ENCODE measurements at places on chromosomes 13 and 19.

GRCh38 chr19:7926727-7927604 lies 1.0 kb upstream of the CTXN1 start:
- no peak for DNase-seq

DNA sequence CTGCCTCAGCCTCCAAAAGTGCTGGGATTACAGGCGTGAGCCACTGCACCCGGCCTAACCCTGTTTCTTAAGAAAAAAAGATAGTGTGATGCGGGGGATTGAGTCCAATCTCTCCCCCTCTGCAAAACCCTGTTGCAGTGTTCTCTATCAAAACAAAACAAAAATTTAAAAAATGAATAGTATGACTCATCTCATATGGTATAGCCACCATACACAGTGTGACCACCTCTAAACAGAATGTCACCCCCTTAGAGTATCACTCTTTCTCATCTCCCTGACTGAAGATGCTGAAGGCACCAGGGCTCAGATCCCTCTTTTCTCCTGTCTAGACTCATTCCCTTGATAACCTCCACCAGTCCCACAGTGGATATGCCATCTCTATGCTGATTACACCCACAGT lies 6.8 kb upstream of the ERF start:
- DNase-seq, result no peak

DNA sequence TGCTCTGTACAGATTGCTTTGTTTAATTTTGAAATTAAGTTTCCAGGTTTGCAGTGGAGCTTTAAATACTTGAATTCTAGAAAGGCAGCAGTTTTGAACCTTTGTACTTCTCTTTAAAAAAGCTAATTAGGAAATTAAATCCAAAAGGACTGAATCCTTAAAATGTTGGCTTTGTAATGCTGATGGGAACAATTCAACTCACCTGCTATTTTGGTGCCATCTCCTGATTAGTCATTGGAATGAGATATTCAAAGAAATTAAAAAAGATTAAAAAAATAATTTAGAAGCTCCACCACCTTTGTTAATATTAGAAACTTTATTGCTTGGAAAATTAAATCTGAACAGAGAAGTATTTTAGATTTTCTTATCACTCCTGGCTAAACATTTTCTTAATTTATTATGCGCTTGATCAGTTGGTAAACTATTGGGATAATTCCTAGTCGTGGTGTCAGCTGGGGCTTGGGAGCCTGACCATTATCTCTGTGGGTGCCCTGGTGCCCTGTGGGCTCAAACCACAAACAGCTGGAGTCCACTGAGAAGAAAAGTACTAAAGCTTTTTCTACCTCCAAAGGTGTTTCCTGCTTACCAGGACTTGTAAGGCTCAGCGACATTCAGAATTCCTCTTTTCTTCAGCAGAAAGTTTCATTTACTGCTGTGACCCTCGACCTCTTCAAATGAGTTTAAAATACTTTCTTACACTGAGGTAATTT lies 540.4 kb downstream of the DIAPH3 start:
- DNase-seq, result no peak

- DNase-seq, result no peak
These were observed 113.0 kb downstream of the ATP11A start for GRCh38 chr13:112802802-112803195.

GRCh38 chr13:84994582-84994981 lies 804.6 kb downstream of the SLITRK6 start:
- DNase-seq, result no peak

GRCh38 chr13:50149932-50150331 lies 134.7 kb downstream of the KCNRG start:
- DNase-seq, result no peak

DNA sequence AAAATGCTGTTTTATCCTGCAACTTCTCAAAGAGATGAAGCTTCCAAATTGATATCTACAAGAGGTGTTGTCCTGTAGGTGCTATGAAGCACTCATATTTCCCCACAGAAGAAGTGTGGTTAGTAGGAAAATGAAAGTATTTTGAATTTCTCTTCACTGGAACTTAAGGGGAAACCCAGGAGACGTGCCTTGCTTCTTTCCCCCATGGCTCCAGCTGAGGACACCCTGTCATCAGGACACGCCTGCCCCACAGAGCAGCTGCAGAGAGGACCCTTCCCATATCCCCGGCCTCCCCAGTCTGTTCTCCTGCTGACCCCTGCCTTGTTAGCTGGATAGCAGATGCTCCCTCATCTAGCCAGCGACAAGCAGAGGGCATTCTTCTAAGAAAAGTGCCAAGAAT lies 371.3 kb downstream of the COG6 start:
- DNase-seq, result no peak

GRCh38 chr19:23526302-23526701 lies 131.0 kb upstream of the ZNF91 start:
- DNase-seq, result no peak

DNA sequence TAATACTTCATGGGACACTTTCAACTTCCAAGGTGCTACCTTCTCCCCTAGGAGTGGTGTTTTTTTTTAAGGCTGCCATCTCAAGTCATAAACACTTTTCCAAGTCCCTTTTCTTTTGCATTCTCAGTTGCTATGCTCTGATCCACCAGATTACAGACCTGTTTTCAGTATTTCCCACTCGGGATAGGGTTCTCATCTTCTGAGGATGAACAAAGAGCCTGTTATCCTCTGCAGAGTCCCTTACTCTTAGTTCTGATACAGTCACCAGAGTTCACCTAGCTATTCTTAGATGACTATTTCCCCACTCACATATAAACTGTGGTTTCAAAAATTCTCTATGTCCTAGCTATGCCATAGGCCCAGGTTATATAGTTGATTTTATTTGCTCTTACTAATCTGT lies 15.9 kb downstream of the ZDHHC20 start:
- DNase-seq, result no peak

GRCh38 chr19:9645472-9645871 lies 24.4 kb upstream of the ZNF561 start:
- DNase-seq, result no peak

GRCh38 chr13:51260154-51260553 lies 38.0 kb downstream of the FAM124A start:
- no peak for DNase-seq

GRCh38 chr13:113205428-113205931 lies 3.0 kb downstream of the PCID2 start:
- DNase-seq, result no peak

DNA sequence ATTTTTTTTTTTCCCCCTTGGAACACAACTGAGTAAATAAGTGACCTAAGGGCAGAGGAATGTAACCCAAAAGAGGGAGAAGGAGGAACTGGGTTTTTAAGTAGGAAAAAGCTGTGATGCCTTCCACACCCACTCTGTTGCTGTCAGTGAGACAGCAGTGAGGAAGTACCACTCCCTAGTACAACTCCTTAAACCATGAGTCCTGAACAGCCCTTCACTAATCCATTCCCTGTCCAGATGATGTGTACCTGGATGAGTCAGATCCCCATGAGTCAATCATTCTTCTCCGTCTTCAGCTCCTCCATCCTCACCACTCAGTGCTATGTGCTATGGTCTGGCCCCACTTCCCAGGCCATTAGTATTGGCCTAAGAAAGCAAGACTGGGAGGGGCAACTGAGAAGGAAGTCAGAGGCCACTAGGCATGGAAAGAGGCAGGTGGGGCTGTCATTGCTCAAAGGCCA lies 12.9 kb upstream of the CXCL17 start:
- no peak for DNase-seq

- no peak for DNase-seq
These were observed 72.1 kb downstream of the KLF12 start for GRCh38 chr13:74061926-74062595.

- DNase-seq, result peak; percentile 61
These were observed 2.3 kb upstream of the STRN4 start for GRCh38 chr19:46748325-46749109.

DNA sequence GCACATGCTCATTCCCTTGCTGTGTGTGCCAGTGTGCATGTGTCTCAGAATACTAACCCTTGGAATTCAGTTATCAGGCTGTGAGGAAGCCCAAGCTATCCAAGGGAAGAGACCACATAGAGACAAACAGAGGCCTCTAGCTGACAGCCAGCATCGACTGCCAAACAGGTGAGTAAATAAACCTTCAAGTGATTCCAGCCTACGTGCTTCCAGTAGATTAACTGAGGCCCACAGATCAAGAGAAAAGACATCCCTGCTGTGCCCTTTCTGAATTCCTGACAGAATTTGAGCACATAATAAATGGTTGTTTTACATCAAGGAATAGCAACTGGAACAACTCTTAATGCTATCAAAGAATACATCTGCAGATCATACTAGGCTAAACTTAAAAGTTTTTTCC lies 17.5 kb downstream of the ZC3H13 start:
- DNase-seq, result no peak

DNA sequence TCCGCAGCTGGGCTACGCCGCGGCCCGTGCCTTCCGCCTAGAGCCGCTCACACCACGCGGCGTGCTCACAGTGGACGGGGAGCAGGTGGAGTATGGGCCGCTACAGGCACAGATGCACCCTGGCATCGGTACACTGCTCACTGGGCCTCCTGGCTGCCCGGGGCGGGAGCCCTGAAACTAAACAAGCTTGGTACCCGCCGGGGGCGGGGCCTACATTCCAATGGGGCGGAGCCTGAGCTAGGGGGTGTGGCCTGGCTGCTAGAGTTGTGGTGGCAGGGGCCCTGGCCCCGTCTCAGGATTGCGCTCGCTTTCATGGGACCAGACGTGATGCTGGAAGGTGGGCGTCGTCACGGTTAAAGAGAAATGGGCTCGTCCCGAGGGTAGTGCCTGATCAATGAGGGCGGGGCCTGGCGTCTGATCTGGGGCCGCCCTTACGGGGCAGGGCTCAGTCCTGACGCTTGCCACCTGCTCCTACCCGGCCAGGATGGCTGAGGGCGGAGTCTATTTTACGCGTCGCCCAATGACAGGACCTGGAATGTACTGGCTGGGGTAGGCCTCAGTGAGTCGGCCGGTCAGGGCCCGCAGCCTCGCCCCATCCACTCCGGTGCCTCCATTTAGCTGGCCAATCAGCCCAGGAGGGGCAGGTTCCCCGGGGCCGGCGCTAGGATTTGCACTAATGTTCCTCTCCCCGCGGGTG lies 7.4 kb downstream of the DBP start:
- no peak for DNase-seq

DNA sequence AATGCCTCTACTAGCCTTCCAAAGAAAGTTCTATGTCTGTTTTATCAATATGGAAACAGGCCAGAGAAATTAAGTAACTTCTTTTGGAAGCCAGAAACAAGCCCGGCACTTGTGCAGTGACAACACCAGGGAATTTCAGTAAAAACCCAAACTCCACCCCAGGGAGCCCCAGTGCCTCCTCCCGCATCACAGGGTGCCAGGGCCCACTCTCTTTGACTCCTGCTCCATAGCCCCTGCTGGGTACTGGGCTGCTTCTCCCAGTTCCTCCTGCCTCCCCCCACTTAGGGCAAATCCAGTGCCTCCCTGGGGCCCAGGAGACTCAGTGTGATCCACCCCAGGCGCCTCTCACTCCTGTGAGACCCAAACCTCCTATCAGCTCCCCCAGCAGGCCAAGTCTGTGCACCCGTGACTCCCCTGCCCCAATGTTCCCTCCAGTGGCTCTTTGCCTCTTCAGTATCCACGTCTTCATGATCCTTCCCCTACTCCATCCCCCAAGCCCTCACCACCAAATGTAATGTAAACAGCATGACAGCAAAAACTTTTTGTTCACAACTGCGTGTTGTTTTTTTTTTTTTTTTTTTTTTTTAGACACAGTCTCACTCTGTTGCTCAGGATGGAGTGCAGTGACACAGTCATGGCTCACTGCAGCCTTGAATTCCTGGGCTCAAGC lies 2.3 kb upstream of the FFAR3 start:
- no peak for DNase-seq

DNA sequence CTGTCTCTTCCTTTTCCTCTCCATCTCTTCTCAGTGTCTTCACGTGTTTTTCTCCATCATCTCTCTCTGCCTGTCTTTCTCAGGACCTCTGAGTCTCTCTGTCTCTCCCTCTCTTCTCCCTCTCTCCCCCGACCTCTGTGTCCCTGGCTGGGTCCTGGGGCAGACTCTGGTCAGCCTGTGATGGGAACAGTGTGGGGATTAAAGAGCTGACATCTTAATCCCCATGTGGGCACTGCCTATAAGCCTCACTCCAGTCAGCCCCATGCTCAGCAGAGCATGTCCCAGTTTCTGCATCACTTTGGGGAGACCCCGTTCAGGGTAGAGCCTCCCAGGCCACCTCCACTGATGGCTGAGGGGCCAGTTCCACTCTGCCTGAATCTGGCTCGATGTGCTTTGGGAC lies 16.2 kb downstream of the EGLN2 start:
- DNase-seq, result no peak

GRCh38 chr19:42563352-42564210 lies 31.1 kb downstream of the CEACAM8 start:
- DNase-seq, result no peak

DNA sequence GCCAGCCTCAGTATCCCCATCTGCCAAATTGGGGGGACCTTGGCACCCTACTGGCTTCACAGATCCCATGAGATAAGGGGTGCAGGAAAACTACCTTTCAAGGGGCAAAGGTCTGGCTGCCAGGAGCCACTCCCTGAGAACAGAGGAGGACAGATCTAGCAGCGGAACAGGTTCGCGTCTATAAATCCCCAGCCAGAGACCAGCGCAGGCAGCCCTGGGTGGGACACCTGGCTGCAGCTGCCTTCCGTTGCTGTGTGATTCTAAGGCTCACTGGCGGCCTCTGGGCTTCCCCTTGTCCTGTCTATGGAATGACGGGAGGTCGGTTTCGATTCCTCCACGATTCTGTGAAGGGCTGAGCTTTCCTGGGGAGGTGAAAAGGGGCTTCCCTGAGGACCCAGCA lies 7.3 kb downstream of the RELB start:
- DNase-seq, result no peak

DNA sequence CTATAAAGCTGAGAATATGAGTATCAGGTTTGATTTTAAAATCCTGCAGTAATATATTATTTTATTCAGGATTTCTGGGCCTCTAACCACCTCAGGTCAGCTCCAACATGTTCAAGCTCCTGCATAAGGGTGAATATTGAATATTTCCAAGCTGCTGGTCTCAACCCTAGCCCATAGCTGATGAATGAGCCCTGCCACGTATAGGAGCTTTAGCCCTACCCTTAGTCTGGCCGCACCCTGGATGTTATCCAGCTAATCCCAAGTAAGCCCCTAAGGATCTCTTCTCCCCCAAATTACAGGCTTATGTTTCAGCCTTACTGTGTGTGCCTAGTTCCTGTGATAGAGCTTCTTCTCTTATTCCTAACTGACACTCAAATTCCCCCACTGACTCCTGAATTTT lies 240.6 kb downstream of the KCTD12 start:
- no peak for DNase-seq

- DNase-seq, result no peak
These were observed 38.9 kb downstream of the ALOX5AP start for GRCh38 chr13:30774214-30774730.

DNA sequence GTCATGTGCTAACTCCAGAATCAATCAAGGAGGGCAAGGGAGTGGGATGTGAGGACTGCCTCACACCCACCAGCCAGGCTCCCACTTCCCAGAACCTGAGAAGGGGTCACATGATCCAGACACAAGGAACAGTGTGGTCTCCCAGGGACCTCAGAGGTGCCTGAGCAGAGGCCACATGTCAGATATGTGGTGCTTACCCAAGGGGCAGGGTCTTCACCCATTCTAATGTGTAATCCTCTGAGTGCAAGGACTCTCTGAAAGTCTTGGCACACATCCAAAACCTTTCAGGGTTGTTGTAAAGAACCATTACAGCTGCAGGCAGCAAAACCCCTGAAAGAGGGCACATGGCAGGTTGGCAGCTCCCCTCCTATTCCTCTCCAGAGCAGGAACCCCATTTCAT lies 656.6 kb downstream of the UQCRFS1 start:
- no peak for DNase-seq

Measured in stimulated activated CD8-positive, alpha-beta memory T cell treated with anti-CD3 and anti-CD28 coated beads, Interleukin-4, amount 100 ng/mL, for 1 hour (primary cell).